CD4-positive, alpha-beta memory T cell (primary cell): ENCODE measurements at places on chromosomes 7 and 10.

- no peak for DNase-seq
Measured at GRCh38 chr7:150361402-150361801, 7.2 kb upstream of the REPIN1 start.

DNA sequence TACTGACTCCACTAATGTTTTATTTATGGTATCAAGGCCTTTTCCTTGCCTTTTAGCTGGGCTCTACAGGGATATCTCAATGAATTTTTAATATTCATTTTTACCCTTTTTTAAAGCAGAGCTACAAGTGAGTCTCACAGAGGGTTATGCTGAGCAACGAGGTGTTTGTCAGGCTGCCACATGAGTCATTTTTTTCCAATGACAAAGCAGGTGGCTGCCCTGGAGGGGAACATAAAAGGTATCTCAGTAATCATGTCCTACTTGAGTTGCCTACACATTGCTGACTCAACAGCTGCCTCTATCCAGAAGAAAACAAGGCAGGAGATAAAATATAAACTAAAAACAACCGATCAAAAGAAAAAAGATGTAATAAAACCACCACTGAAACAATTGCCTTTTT is 1004.9 kb upstream of the POT1 start:
- DNase-seq: no peak

- no peak for DNase-seq
Measured at GRCh38 chr10:29028486-29028885, 260.4 kb upstream of the LYZL1 start.

- DNase-seq: no peak
Measured at GRCh38 chr7:108413782-108414492, 42.3 kb downstream of the NRCAM start.

DNA sequence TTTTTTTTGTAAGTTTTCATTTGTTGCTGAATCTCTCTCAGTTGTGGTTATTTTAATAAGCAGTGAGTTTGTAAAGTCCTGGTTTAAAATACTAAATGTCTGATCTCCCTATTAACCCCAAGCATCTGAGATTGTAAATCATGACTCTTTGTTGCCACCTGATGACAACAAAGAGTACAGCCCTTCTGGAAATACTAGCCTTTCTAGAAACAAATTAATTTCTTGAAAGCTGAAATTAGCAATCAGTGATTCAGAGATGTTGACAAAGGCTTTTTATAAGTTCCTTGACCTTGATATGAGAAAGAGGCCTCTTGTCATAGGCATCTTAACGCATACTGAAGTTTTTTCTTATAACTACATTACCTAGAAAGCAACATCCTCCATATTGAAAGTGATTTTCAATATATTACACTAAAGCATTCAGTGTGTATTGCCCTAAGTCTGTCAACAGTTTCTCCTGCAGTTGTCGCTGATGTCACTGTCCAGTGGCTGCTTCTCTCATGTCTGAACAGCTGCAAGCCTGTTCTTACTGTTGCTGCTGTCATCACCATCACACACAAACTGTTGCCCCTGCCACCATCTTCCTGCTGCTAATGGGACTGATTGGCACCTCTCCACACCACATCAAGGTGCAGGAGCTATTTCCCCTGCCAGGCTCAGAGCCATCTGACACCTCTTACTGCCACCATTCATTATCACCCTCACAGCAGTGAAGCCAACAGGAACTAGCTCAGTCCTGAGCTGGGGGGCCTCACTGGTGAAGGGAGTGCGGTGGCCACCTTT is 95.1 kb upstream of the LRGUK start:
- DNase-seq: no peak

GRCh38 chr10:3868271-3868664 is 83.3 kb upstream of the KLF6 start:
- no peak for DNase-seq

DNA sequence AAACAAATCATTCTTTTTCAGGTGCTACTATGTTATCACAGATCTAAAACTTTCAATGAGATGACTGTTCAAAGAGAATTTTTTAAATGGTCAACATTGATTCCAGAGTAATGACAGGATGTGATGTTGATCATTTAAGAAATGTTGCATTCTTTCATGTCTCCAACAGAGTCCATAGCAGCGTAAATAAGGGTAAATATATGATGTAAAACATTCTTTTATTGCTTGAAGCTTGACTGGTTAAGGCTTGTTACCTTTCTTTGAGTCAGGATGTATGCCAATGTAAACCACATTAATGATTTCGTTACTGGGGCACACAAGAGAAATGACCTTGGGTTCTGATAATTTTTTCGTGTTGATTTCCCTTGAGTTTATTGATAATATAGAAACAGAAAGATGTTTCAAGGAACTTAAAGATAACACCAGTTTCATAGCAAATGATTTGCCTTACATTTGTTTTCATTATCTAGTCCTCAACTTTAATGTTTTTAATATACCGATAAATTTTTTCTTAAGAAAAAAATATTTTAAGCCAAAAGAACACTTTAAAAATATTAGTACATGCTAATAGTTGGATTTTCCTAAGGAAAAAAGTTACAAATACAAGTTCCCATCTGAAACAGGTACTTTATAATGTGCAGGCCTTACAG is 3.5 kb downstream of the STK17A start:
- no peak for DNase-seq

GRCh38 chr7:26000841-26001240 is 151.2 kb upstream of the NFE2L3 start:
- DNase-seq: no peak

DNA sequence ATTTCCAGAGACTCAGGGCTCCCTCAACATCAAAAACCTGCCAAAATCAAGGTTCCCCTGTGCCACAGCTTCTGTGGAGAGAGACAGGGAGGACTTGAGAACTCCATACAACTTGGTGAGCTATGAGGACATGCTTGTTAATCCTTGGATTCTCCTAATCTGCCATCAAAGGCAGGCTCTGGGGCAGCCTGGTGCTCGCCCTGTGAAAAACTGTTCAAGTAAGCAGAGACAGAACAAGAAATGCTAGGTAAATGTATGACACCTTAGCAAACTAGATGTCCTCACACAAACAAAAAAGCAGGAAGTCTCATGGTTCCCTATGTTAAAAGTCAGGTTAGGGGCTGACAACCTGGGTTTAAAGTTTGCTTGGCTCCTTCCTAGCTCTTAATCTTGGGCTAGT is 73.6 kb downstream of the ANK3 start:
- no peak for DNase-seq

DNA sequence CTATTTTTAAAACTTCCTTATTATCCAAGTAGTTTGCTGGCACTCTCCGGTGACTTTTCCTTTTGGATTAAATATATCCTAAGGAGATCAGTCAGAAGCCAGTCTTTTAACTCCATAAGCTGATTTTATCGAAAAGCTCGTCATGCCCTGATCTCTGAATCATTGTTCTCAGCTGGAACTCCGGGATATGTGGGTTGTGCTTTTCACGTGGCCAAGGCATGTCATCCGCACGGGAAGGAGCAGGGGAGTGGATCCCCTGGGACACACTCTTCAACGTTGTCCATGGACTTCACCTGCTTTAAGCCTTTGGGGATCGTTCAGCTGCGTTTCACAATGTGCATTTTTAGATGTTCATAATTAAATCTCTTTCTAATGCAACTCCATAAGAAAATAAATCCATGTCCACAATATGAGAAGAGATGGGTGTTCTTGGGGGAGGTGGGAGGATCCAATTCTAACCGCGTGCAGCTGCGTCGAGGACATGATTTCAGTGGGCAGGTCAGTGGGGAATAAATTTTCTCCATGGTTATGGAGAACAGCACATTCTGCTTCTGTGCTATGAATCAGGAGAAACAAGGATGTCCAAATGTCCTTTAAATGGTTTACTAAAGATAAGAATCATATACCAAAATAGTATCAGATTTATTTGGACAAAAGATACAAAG is 229.5 kb upstream of the ADARB2 start:
- DNase-seq: no peak

- no peak for DNase-seq
Measured at GRCh38 chr7:16046041-16046440, 359.6 kb upstream of the MEOX2 start.

GRCh38 chr10:103397191-103397825 is 882 bp downstream of the PDCD11 start:
- no peak for DNase-seq

DNA sequence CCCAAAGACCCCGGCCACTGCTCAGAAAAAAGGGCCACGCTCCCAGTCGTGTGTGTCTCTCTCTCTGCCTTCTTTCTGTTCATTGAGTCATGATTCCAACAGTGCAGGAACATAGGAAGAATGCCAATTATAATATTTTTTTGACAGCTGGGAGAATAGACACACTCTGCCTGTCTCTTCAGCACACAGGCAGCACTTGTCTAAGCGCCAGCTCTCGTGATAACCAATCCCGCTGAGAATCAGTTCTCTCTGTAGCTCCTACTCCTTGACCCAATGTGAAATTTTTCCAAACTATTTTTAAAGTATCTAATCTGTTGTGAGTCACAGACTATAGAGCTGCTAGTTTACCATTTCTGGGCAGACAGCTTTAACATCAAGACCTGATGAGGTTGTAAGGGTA is 145.7 kb upstream of the RHEB start:
- DNase-seq: no peak

- no peak for DNase-seq
Measured at GRCh38 chr10:69684020-69684980, 54.3 kb downstream of the FAM241B start.

DNA sequence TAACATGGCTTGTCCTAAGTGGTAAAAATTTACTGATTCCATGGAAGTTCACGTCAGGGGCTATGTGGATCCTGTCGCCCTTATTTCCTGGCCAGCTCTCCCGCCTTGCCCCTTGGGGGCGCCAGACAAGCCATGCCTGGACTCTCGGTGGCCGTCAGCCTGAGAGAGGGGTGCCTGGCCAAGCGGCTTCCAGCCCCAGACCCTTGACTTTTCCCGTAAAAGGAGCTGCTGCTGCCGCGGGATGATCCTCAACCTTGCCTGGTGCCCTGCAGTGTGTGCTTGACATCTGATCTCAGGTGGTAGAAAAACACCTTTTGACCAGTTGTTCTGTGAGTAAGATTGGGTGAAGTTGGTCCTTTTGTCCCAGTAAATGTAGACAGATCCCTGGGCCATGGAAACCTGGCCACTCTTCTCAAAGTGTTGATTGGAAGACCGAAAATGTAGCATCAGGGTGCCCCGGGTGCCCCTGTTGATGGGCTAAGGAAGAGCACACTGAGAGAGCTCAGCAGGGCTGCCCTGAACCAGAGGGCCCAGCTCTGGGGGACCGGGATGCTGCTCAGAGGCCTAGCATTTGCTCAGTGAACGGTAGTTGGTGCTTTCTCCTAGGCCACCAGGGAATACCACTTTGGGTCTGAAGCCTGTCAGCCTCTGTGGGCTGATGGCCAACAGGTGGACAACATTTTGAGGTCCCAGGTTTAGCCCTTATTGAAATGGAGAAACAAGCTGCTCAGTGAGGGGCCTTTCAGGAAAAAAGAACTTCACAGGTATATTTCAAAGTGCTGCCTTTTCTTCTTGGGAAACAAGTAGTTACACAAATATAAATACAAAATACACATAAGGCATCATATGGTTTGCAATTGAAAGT is 162.5 kb downstream of the LRMDA start:
- no peak for DNase-seq

DNA sequence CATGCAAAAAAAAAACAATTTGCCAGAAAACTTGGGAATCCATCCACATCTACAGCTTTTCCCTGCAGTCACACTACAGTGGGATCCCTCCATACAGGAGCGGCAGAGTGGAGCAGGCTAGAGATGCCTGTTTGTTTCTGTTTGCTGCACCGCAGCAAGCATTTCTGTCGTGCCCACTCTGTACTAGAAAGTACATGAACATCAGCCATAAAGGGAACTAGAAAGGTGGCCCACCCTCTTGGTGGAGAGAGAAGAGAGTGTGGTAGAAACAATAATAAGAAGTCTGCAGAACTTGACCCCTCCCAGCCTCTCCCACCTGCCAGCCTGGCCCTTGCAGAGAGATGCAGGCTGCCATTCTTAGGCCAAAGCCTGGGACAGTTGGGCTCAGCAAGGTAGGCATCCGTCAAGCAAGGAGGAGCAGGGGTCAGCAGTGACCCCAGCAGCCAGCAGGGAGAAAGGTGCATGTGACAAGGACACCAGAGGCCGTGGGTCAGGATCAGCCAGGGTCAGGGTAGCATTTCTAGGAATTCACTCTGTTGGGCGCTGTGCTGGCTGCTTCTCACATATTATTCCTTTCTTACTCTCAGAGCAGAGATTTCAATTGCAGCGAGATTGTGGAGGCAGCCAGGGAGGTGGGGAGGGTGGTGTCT is 171.8 kb downstream of the EGFR start:
- DNase-seq: no peak

- no peak for DNase-seq
Measured at GRCh38 chr10:121580276-121581116, 17.7 kb downstream of the FGFR2 start.

DNA sequence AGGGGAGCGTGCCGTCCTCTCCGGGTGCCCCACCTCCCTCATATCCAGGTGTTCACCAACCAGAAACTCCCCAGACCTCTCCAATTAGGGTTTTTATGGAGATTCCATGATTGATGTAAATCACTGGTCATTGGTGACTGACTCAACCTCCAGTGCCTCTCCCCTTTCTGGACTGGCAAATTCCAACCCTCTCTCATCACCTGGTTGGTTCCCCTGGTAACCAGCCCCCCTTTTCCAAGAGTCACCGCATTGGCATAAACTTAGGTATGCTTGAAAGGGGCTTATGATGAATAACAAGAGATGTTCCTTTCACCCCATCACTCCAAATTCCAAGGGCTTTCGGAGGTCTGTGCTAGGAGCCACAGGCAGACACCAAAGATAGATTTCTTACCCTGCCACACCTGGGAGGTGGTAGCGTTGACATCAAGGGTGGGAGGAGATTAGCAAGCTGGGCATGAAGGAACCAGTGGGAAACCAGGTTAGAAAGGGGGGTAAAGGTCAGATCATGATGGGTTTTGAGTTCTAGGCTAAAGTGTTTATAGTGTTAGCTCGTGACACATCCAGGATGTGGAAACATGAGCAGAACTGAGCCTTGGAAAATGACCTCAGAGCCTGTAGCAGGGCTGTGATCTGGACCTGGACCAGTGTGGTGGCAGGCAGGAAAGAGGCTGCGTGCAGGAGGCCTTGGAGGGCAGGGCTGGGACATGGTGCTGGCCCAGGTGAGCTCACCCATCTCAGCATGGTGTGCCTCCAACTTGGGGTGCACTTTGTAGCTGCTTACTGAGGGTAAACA is 45.1 kb downstream of the CAMK1D start:
- no peak for DNase-seq

- DNase-seq: no peak
Measured at GRCh38 chr10:3324612-3325038, 152.0 kb upstream of the PITRM1 start.

- DNase-seq: no peak
Measured at GRCh38 chr7:126236261-126236660, 1016.5 kb downstream of the GRM8 start.

GRCh38 chr7:92528958-92529264 is 316 bp downstream of the RBM48 start:
- DNase-seq: no peak

GRCh38 chr10:133237588-133238465 is at the start of gene VENTX:
VENTX (plus strand) TSS chr10:133237855; CDS start chr10:133237915, 60 bp downstream.
- no peak for DNase-seq

- DNase-seq: no peak
Measured at GRCh38 chr7:146659732-146660131, 543.1 kb downstream of the CNTNAP2 start.
